Neural progenitor cell (in vitro differentiated cells): ENCODE measurements at places on chromosomes 3 and 15.

DNA sequence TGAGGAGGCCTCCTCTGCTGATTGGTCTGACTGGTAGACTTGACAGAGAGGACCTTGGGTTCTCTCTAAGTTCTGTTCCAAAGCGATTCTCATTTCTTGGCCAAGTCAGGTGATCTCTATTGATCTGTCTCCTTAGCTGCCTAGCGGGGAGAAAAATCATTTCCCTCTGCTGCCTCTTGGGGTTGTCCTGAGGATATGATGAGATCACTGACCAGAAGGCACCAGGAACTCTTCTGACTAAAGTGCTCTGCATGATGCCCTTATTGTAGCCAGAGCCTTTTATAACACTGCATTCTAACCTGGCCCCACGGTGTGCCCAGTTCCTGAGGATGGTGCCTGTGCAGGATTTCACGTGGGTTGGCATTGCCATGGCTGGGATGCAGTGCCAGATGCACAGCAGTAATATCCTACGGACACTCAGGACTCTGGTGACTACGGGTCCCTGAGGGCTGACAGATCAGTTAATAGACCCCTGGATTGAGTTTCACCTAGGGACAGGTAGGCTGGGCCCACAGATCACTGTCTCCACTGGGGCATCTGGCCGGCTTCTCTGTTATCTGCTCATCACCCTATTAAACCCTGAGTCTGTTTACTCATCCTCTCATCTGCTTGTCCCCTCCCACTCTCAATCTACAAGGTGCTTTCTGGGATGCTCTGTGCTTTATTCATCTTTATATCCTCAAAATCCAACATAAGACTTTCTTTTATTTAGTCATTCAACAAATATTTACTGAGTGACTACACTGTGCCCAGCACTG, 3.9 kb upstream of the HEG1 start:
- no peak for DNase-seq

GRCh38 chr15:36734366-36734765, 154.9 kb downstream of the CDIN1 start:
- no peak for DNase-seq

GRCh38 chr3:23952646-23953045, 7.6 kb downstream of the NR1D2 start:
- no peak for DNase-seq

GRCh38 chr15:49075881-49076280, 29.6 kb upstream of the SECISBP2L start:
- DNase-seq, result no peak

GRCh38 chr15:60363087-60363549, 34.7 kb downstream of the ANXA2 start:
- no peak for DNase-seq

GRCh38 chr3:184604039-184604601, 42.5 kb downstream of the EPHB3 start:
- peak; percentile 75 for DNase-seq

- peak; percentile 83 for DNase-seq
These were observed 45.9 kb upstream of the THUMPD3 start for GRCh38 chr3:9316881-9317361.

DNA sequence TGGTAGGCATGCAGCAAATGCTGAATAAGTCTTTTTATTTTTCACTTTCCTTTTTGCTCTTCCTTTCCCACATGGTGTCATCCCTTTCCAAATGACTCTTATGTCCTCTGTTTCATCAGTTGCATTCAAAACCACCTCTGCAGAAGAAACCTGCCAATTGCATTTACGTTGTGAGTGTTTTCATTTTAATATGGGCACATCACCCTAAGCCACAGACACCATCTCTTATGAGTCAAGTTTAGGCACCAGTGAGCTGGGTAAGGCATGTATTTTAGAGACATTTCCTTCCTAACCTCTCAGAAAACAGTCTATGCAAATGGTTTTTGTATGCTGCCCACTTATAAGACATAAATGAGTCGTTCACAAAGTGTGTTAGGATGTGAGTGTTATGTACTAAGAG, 223.3 kb upstream of the ADAMTS9 start:
- no peak for DNase-seq

DNA sequence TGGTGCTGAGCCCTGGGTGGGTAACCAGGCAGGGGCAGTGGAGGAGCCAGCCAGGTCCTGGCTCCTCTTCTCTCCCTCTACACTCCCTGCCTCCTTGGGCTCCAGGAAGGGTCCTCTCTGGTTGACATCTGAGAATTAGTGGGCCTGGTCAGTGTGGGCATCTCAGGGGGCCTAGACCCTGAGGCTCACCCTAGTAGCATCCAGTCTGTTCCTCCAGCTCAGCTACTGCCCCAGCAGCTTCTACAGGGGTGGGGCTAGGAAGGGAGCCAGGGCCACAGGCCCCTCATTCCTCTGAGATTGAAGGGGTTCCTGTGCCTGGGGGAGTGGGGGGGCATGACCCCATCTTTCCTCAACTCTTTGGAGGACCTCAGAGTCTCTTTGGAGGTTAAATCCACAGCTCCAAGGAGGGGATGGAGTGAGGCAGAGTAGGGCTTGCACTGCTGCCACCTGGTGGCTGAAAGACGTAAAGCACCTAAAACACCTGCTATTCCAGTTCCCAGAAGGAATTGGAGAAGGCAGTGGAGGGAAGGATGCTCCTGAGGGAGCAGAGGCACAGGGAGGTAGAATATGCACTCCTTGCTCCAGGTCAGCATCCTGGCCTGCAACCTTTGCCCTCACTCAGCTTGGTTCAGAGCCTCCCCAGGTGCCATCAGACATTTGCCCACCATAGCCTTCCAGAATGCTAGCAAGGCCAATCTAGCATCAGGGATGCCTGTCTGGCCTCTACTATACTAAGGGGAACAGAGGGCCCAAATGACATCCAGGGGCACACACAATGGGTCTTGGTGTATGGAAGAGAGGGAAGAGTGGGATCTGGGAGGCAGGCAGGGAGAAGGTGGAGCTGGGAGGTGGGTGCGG, 25.1 kb downstream of the C3orf18 start:
- peak; percentile 77 for DNase-seq

GRCh38 chr3:170154569-170155143, 26.9 kb downstream of the PHC3 start:
- peak; percentile 2 for DNase-seq

- no peak for DNase-seq
These were observed 129.6 kb upstream of the AGBL1 start for GRCh38 chr15:85950101-85950500.

GRCh38 chr3:106715286-106715685, 662.0 kb upstream of the CCDC54 start:
- no peak for DNase-seq

DNA sequence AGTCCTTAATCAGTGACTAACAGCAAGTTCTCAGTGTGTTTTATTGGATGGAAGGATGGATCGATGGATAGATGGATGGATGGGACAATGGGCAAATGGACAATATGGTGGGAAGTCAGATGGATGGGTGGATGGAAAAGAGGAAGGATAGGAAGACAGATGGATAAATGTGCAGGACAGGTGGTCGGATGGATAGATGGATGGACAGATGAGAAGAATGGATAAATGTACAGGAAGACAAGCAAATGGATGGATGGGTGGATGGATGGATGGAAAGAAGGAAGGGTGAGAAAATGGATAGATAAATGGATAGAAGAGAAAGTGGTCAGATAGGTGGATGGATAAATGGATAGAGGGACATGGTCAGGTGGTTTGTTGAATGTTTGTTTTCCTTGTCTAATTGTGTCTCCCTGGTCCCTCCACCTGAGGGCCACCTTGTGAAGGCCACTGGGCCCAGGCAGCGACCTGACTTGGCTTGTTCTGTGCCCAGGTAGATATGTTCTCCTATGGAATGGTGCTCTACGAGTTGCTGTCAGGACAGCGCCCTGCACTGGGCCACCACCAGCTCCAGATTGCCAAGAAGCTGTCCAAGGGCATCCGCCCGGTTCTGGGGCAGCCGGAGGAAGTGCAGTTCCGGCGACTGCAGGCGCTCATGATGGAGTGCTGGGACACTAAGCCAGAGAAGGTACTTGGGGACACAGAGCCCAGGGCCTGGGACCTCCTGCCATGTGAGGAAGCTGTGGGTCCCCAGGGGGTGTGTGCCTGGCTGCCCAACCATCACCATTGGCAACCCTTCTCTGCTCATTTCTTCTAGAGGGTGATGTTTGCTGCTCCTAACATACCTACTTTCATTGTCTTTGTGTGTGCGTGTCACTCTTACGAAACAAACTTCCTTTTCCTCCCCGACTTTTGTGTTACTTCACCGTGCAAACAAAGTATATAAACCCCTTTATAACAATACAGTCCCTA, 137.5 kb downstream of the LRRK1 start:
- DNase-seq, result no peak

GRCh38 chr3:110804856-110805255, 266.8 kb upstream of the NECTIN3 start:
- DNase-seq, result no peak

DNA sequence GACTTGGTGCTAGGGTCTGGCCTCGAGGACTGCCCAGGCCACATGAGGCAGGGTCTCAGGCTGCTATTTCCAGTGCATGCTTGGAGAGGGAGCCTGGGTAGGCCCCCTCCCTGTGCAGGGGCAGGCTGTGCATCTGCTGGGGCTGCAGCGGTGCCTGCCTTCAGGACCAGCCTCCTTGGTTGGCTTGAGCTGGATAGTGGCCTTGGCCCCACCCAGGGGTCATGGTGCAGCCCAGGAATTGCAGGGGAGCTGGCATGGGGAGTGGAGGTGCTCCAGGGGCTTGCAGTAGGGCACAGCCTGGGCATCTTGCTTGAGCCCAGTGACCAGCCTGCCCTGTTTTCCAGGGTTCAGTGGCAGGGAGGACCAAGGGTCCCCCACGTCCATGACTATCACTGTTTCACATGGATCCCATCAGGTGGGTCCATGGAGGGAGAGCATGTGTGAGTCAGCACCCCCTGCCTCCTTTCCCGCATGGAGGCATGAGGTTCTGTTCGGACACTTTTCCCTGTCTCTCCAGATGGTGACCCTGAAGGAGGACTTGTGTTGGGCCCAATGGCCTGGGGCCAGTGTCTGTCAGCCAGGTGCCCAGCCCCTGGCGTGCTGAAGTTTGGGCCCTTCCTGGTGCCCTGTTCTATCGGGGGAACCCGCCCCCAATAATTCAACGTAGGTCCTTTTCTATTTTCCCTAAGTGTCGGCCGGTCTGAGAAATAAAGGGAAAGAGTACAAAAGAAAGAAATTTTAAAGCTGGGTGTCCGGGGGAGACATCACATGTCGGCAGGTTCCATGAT, 218.6 kb downstream of the SNRPN start:
- DNase-seq, result no peak

DNA sequence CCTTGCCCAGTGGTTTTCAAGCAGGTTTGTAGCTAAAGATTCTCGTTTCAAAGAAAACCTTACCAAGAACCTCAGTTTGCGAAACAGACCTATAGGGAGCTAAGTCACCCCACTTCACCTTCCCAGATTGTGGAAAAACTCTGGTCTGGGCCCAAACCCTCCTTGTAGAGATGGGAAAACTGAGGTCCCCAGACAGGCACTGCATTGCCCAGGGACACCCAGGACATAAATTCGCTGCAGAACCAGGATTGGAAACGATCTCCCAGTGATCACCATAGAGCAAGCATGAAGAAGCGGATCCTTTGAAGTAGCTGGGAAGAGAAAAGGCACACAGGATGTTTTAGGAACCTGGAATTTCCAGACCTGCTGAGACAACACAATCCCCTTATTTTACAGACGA, 85.6 kb upstream of the PIAS1 start:
- DNase-seq, result no peak

DNA sequence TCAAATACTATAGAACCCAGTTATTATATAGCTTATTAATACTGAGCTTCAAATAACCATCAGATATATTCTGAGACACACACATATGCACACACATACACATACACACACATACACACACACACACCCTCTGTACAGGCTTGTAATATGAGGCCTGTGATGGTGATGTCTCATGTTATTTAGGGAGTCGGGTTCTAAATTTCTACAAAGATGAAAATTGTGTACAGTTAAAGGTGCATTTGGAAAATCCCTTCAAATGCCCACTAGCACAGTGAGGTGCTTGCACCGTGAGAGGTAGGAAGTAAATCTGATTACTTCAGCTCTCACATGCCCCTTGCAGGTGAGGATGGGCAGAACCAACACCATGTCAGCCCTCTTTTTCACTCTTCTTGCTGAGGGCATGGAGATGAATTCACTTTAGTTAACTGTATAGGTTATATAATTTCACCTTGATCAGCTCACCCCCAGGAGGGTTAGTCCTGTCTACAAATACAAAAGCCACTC, 294.5 kb upstream of the PROK2 start:
- DNase-seq, result no peak

- DNase-seq, result no peak
These were observed 106.6 kb downstream of the LRIG1 start for GRCh38 chr3:66394019-66394752.

- DNase-seq, result no peak
These were observed 3.7 kb upstream of the GASK1A start for GRCh38 chr3:42975456-42975855.
